Right cardiac atrium (tissue), 5 donors: ENCODE measurements at places on chromosomes 12 and 14. TPM values are rescaled to one million over a fixed set of nuclear protein-coding genes. Genes with fewer than 3 reads are reported as not detected.

TMEM132C gene
- 6.7 TPM for total RNA-seq

TMEM263 gene
- total RNA-seq = 69.9 TPM

GRCh38 chr12:750366-751191 is 1.8 kb upstream of the WNK1 start:
- no peak for DNase-seq

- DNase-seq = no peak
Measured at GRCh38 chr12:94677778-94678177, 27.4 kb upstream of the TMCC3 start.

DNA sequence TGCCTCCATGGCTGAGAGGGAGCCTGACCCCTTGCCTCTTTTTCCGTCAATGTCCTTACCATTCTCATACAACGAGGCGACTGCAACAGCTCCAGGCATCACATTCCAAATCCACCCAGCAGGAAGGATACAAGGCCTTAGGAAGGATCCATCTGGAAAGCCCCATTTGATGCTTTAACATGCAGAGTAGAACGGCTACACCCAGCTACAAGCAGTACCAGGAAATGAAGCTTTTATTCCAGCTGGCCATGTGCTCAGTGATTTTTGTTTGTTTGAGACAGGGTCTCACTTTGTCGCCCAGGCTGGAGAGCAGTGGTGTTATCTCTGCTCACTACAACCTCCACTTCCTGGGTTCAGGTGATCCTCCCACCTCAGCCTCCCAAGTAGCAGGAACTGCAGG is 124.8 kb downstream of the TMEM132D start:
- DNase-seq = no peak

DNA sequence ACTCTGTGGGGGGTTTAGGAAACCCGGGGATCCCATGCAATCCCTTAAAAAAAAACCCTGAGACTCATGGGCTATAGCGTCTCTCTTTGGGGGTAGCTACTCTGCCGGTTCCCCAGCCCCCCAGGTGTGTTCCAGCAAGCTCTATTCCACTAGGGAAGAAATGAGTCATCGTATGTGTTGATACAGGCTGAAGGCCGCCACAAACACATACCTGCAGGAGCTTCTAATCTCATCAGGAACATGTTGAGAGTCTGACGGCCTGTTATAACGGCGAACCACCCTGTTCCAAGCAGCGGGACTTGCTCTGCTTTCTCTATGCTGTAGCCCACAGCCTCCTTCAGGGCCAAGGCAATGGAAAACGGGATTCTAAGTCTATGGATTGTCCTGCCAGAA is 977 bp upstream of the KRT5 start:
- DNase-seq = no peak
